ENCODE measurements at places on chromosomes 6 and 20.

DNA sequence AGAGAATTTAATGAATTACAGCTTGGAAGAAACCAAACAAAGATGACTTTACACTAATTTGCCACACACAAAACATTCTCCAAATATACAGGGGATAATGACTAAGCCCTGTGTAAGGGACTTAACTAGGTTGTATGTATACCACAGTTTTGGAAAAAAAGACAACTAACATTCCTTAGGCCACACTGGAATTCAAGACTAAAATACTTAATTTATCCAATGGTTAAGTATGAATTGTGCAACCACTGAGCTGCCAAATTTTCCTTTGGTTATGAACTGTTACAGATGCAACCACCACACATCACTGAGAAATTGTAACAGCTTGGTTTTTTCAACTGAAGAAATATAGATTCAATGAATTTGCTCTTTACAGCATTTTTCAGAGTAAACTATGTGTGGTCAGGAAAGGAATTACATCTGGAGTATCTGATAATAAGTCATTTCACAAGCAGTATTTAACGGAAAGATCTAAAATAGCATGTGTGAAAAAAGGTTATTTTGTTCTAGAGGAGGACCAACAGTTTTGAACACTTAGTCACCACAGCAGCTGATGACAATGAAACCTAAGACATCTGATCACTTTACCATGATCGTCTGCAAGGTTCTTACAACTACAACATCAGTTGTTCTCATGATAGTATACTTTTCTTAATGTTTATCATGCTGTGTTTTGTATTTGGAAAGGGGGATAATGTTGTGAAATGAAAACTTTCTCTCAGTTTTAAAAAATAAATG lies 318.8 kb downstream of the BCKDHB start:
- DNase-seq: no peak

DNA sequence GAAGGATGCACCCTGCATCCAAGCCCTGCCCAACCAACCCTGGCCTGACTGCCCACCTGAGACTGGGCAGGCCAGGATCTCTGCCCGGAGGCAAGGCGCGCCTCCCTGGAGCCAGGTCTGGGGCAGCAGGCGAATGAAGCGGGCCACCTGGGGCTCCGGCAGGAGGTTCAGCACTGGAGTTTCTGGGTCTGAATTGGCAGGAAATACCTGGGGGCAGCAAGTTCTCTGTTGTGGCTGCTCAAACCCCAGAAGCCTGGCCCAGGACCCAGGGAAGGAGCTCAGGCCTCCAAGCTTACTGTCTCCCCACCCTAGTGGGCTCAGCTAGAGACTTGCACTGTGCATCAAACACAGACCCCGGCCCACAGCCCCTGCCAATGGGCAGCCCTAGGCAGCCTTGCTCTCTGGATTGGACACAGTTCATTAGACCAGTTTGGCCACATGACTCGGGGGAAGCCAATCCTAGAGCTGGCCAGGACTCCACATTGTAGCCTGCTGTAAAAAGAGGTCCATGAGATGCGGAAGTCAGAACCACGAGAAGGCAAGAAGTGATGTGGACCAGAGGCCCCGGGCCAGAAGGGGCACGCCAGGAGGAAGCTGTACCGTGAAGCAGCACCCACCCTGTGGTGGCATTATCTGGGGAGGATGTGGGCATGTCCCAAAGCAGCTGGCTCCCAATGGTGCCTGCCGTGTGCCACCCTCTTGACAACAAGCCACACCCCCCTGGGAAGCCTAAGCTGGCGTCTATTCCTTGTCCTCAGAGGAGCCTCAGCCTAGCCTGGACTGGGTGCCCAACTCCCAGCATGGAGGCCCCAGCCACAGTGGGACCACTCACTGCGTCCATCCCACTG lies 3.1 kb downstream of the CPXM1 start:
- no peak for DNase-seq

GRCh38 chr20:25318471-25319240 lies 70.8 kb downstream of the PYGB start:
- DNase-seq: no peak

GRCh38 chr6:106975738-106976064 lies 1.2 kb upstream of the CD24 start:
- DNase-seq: no peak

DNA sequence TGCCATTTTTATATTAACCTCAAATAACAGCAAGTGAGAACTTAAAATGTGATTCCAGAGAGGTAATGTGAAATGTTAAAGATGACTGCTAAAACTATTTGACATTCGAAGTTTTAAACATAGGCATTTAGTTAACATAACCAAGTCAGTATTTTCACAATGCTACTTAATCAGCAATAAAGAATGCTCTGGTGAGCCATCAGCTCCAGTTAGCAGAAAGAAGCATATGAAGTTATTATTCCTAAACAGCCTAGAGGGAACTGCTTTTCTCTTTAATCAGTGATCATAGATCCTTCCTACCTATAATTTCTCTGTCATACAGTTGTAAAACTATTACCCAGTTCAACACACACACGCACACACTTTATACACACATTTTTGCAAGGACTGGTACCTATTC lies 60.1 kb downstream of the MMS22L start:
- no peak for DNase-seq

GRCh38 chr6:16296061-16296670 lies 57.8 kb downstream of the GMPR start:
- DNase-seq: no peak

DNA sequence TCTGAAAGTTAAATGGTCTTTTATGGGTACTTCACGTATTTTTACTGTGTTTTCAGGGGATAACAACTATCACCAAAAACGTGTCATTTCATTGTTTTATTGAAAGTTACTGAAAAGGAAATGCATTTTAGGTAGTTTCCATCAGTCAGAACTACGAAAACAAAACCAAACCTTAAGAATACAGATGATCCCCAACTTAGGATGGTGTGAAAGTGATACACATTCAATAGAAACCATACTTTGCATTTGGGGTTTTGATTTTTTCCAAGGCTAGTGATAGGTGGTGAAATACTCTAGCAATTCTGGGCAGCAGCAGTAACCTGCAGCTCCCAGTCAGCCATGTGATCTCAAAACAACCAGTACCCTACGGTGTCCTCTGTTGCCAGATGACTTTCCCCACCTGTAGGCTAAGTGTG lies 25.9 kb upstream of the EFHC1 start:
- DNase-seq: peak; percentile 36

DNA sequence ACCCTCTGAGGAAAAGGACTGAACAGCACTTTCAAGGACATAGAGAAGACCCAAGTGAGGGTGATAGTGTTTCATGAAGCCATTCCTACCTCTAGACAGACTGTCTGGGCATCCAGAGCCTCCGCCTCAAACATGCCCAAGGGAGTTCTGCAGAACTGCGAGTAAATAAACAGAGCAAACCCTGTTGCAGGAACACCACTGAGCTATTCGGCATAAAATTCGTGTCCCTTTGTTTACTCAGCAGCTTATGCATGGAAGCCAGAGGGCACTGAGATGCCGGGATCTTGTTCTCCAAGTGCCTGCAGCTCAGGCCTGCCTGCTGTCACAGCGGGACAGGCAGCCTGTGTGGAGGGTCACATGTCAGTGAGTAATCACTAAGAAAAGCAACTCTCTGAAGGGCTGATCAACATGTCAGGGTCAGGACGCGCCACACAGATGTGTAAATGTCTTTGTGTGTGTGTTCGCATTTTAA lies 164.9 kb upstream of the HEY2 start:
- no peak for DNase-seq

DNA sequence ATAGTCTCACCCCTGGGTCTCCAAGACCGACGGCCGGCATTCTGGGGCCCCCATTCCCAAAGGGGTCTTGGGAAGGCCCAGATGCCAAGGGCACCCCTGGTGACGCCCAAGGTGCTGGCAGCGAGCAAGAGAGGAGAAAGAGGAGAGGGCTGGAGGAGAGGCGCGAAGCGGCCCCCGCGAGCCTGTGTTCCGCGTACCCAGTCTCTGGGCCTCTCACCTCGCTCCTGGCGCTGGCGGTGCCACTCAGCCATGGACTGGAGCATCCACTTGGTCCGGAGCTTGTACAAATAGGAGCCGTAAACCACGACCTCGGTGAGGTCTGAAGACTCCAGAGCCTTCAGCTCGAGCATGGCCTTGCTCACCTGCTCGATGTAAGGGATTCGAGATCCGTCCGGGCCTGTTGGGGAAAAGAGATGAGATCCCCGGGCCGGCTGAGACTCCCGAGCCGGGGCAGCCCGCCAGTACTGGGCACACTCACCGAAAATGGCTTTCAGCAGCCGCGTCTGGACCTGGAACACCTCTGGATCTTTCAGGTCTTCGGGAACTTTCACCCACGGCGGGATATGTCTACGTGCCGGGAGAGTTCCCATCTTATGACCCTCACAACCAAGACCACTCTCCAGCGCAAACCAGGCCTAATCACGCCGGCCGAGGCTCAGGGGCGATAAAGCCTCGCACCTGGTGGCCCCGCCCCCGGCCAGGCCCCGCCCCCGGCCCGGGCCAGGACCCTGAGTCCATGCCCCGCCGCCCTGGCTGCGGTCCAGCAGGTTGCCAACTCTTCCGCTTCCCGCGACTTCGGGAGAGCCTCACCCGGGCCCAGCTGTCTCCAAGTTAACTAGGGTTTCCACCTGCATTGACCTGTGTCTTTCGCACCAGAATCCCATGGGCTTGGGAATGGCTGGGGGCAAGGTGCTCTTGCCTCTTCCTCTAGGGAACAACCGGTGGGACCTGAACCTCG lies at the start of gene DPPA5:
TSS of gene DPPA5 (minus strand) at position 641 of the 958 bp plus-strand sequence. CDS start at position 590, 51 bp downstream.
- no peak for DNase-seq

- DNase-seq: no peak
These were observed 365.4 kb downstream of the PHF3 start for GRCh38 chr6:64000818-64001491.

- no peak for DNase-seq
These were observed 6.0 kb downstream of the NOX3 start for GRCh38 chr6:155449450-155450239.

GRCh38 chr6:135066397-135066796 lies 11.8 kb upstream of the HBS1L start:
- no peak for DNase-seq

GRCh38 chr6:84967389-84967788 lies 203.0 kb upstream of the TBX18 start:
- no peak for DNase-seq

DNA sequence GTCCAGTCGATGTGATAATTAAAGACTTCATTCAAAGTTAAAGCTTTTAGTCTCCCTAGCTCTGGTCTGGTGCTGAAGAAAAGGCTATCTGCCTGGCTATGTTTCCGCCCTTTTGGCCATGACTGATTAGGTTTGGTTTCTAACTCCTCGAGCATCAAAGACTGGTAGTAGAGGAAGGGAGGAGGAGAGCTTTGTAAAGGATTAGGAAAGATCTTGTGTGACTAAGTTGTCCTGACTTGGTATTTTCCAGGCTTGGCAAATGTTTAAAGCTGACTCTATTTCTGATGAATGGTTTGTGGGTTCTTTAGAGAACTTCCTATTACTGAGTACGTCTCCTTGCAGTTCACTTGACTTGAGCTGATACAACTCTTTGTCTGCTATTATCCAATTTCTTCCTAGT lies 312.9 kb downstream of the GJA1 start:
- no peak for DNase-seq

GRCh38 chr6:131724114-131724513 lies 13.3 kb upstream of the CTAGE9 start:
- no peak for DNase-seq

DNA sequence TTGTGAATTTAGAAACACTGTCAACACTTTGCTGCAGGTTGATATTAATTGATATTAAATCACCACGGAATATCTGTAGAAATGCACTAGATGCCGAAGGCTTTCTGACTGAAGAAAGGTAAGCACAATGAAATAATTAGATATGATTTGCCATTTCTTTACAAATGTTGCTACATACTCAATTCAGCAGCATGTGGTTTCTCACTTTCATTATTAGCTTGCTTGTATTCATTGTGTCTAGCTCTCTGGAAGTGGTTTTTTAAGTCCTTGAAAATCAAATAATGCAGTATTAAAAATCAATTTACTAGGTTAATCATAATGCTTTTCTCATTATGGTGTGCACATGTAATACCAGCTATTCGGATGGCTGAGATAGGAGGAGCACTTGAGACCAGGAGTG lies 231.3 kb upstream of the MARCKS start:
- DNase-seq: no peak

- no peak for DNase-seq
These were observed 4.9 kb downstream of the BMP6 start for GRCh38 chr6:7730784-7731227.

GRCh38 chr20:17693444-17694001 lies 6.2 kb upstream of the BANF2 start:
- DNase-seq: no peak

DNA sequence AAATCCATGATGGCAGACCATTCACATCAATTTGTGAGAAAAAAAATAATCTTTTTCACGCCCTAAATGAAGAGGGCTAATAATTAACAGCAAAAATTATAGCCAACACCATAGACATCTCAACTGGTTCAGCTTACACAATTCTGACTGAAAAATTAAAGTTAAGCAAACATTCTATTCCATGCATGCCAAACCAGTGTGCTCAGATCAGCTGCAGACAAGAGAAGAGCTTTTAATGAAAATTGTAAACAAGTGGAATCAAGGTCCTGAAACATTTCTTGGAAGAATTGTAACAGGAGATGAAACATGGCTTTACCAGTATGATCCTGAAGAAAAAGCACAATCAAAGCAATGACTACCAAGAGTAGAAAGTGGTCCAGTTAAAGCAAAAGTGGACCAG lies 710.4 kb downstream of the EPHA7 start:
- DNase-seq: no peak

DNA sequence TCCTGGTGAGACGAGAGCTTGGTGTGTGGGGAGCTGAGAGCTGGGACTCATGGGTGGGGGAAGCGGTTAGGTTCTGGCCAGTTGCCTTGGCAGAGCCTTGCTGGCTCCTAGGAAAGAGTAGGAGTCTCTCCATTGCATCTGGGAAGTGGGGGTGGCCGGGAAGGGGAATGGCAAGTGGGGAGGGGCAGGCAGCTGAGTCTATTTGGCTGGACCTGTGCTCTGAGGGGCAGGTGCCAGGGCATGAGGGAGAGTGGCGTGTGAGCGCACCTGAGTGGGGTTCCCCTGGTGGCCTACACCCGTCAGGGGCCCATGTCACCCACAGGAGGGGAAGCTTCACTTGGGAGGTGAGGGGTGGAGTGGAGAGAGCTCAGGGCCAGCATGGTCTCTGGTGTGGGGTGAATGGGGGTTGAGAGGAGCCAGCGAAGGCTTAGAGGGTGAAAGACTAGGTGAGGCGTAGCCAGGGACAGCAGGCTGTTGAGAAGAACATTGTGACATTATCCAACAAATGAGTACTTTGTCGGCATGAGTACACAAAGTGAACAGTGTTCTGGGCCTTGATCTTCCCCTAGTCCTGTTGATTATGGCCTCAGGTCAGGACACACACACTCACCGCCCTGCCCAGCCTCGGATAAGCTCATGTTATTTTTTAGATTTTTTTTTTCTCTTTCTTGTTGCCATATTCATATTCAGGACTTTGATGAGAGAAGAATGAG lies 59.8 kb downstream of the FAM120B start:
- DNase-seq: no peak

DNA sequence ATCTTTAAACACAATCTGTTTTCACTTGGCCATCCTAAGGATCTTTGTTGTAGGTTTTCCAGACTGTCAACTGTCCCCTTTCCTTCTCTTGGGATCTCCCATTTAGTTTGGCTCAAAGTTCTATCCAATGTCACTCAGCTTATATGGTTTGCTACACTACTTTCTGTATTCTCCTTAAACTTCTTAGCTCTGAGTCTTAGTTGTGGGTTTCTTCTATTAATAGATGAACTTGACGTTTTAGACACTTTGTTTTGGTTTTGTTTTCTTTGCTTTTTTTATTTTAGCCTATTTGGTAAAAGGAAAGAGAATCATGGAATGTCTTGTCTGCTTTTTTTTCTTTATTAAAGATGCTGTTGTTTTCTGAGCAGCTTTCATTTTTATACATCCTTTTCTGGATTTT lies 11.4 kb downstream of the RMND1 start:
- DNase-seq: no peak
